ENCODE measurements at places on chromosomes 4 and X. TPM values are rescaled to one million over a fixed set of nuclear protein-coding genes. Genes with fewer than 3 reads are reported as not detected.

The CT45A5 gene
- polyA plus RNA-seq = not detected

The MAGEC2 gene
- polyA plus RNA-seq = not detected

The UFSP2 gene
- polyA plus RNA-seq = 46.5 TPM

The SYP gene
- 5.3 TPM for polyA plus RNA-seq

The SSX7 gene
- polyA plus RNA-seq = not detected

- H3K27me3 ChIP-seq = no peaks in the 10 kb centered on the region
- H3K27ac ChIP-seq = no peak overlapping the region
- no peak for DNase-seq
- no peaks in the 10 kb centered on the region for H3K4me1 ChIP-seq
Observed at GRCh38 chr4:16914208-16914607, 15.8 kb upstream of the LDB2 start.

DNA sequence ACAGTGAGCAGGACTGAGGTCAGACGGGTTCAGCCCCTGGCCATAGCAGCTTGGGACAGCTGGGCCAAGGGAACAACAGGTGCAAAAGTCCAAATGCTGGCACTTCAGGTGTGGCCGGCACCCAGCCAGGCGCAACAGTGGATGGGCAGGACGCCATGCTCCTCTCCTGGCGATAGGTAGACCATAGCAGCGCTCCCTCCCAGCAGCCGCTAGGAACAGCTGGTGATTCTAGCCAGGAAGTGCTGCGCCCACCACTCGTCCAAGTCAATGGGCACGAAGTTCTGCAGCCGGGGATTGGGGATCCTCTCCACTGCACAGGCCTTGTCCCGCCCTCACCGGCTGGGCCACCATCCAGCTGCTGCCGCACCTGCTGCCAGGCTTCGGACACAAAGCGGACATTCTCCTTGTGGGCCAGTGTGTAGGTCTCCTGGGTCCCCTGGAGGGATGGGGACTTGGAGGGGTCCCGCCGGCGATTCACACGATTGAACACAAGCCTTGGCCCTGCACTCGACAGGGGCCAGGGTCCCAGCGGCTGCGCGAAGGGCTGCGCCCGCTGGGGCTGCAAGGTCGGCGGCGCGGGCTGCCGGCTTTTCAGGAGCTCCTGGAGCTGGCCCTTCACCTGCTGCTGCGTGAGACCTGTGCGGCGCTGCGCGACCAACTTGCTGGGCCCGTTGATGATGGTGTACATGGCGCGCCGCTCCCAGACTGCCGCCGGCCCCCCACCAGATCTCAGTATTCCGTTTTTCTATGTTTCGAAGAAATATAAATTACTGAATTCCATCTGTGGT is 227.5 kb upstream of the STK26 start:
- H3K36me3 ChIP-seq = no peaks in the 10 kb centered on the region
- no peak overlapping the region for H3K4me3 ChIP-seq
- H3K4me1 ChIP-seq = no peaks in the 10 kb centered on the region
- no peak for DNase-seq
- H3K27me3 ChIP-seq = no peaks in the 10 kb centered on the region
- H3K27ac ChIP-seq = no peak overlapping the region

DNA sequence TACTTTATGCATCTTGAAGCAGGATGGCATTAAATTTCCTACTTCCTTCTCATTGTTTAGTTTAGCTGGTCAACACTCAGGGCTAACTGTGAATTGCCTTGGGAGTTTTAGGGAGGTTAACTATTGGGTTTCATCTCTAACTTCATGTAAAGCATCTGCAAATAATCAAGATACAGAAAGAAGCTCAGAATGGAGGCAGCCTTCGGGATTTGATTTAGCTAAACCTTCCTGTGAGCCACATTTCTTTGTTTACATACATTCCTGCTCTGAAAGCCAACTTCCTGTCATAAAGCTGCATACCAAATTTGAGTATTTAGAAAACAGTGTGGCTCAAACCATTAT is 131.7 kb upstream of the PCDH18 start:
- no peaks in the 10 kb centered on the region for H3K36me3 ChIP-seq
- no peak overlapping the region for H3K4me3 ChIP-seq
- peaks cover 5% of the 10 kb centered on the region for H3K4me1 ChIP-seq
- no peaks in the 10 kb centered on the region for H3K27me3 ChIP-seq
- no peak overlapping the region for H3K27ac ChIP-seq

DNA sequence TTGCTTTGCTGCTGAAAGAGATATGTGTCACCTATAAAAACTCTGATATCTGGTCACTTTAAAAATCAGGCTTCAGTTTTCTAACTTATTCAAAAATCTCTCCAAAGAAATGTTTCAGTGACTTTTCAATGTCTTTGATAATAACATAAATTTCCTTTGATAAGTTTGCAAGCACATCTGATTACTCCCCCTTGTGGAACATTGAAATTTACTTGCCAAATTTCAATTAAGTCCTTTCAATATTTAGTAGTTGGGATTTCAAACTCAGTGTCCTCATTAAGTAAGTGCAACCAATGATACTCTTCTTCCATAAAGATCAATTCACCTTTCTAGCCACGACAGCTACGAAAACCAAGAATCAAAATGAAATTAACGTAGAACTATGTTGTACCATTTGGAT is 151.3 kb upstream of the FAM47C start:
- no peak for DNase-seq
- no peaks in the 10 kb centered on the region for H3K27me3 ChIP-seq
- no peaks in the 10 kb centered on the region for H3K4me1 ChIP-seq
- no peak overlapping the region for H3K4me3 ChIP-seq
- no peaks in the 10 kb centered on the region for H3K36me3 ChIP-seq

GRCh38 chr4:3312362-3312761 is 19.5 kb downstream of the RGS12 start:
- no peaks in the 10 kb centered on the region for H3K36me3 ChIP-seq
- H3K27ac ChIP-seq = no peak overlapping the region

- H3K27ac ChIP-seq = no peak overlapping the region
- H3K27me3 ChIP-seq = no peaks in the 10 kb centered on the region
- no peak overlapping the region for H3K4me3 ChIP-seq
- H3K36me3 ChIP-seq = no peaks in the 10 kb centered on the region
- no peaks in the 10 kb centered on the region for H3K4me1 ChIP-seq
- no peak for DNase-seq
Observed at GRCh38 chr4:160284516-160284915, 1181.6 kb downstream of the RAPGEF2 start.

GRCh38 chr4:103915224-103915869 is 195.6 kb upstream of the TACR3 start:
- no peak overlapping the region for H3K27ac ChIP-seq
- H3K4me3 ChIP-seq = no peak overlapping the region
- H3K4me1 ChIP-seq = no peaks in the 10 kb centered on the region
- no peaks in the 10 kb centered on the region for H3K36me3 ChIP-seq

DNA sequence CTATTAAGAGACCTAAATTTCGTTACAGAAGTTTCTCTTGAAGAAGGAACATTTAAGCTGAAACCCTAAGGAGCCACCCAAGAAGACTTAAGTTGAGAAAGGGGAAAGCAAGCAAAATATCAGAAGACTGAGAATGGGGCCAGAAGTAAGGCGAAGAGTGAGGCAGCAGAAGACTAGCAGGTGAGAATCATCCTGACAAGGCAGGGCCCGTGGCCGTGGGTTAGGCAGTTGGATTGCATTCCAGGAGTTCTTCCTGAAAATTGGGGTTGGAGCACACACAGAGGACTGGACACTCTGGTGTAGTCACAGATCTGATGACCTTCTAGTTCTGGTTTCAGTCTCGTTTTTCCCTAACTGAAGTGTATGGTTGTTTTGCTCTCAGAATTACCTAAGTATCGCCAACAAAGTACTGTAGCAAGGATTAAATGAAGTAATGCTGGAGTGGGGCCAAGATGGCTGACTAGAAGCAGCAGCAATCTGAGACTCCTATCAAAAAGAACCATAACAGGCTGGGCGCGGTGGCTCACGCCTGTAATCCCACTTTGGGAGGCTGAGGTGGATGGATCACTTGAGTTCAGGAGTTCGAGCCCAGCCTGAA is 94.4 kb upstream of the GUCY1A1 start:
- H3K27me3 ChIP-seq = no peaks in the 10 kb centered on the region
- no peaks in the 10 kb centered on the region for H3K4me1 ChIP-seq
- no peaks in the 10 kb centered on the region for H3K36me3 ChIP-seq
- H3K27ac ChIP-seq = no peak overlapping the region

GRCh38 chrX:44344194-44344593 is 722 bp upstream of the EFHC2 start:
- H3K27ac ChIP-seq = no peak overlapping the region
- peak; percentile 72 for DNase-seq
- no peaks in the 10 kb centered on the region for H3K27me3 ChIP-seq
- H3K4me3 ChIP-seq = no peak overlapping the region
- no peaks in the 10 kb centered on the region for H3K4me1 ChIP-seq

DNA sequence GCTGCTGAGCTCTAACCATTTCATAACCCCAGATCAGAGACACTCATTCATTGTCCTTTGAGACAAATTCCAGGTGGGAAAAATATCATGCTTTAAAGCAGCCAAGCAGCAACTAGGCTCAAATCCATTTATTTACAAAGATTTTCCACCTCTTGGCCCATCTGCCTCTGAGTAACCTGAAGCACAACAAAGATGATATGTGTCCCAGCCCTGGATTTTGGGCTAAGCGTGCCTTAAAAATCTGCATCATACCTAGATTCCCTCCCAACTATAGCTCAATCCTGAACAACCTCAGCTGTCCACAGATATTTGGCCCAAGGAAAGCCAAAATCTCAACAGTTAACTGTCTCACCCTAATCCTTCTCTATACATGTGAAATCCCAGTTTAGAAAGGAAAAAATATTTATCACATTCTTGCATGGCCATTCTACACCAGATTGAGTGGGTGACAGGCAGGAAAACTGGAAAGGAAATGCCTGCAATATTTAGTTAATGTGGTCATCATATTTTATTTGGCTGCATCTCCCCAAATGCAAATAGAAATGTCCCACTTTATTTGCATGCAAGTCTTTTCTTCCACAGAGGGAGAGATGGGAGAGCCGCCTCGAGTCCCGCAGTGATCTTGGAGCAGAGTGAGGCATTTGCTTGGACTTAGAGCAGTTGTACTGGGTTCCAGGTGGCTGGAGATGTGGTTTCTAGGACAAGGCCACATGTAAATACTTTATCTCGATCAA is 146.4 kb upstream of the EOLA2 start:
- peaks cover 2% of the 10 kb centered on the region for H3K4me1 ChIP-seq
- H3K27me3 ChIP-seq = no peaks in the 10 kb centered on the region
- H3K4me3 ChIP-seq = no peak overlapping the region
- H3K27ac ChIP-seq = peak overlapping the region; percentile 97

- H3K4me3 ChIP-seq = no peak overlapping the region
- DNase-seq = no peak
Observed at GRCh38 chr4:48242511-48243195, 27.0 kb downstream of the TEC start.

DNA sequence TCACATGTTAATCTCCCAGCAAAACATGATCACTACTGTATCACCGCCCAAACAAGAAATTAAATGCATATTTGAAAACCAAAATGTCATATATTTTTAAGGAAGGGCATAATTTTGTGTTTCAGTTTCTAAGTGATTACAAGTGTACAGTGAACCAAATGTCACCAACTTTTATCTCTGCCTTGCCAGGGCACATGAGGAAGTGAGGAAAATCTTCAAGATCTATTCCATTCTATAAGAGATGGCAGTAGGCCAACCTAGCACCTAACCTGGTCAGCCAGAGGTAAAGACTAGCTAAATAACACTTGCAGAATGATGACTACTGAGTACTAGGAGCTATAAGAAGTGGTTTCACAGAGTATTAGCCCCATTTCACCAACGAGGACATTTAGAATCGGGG is 107.2 kb downstream of the ATP11C start:
- no peak for DNase-seq
- no peaks in the 10 kb centered on the region for H3K27me3 ChIP-seq
- H3K4me1 ChIP-seq = no peaks in the 10 kb centered on the region
- no peak overlapping the region for H3K4me3 ChIP-seq
- H3K36me3 ChIP-seq = no peaks in the 10 kb centered on the region

DNA sequence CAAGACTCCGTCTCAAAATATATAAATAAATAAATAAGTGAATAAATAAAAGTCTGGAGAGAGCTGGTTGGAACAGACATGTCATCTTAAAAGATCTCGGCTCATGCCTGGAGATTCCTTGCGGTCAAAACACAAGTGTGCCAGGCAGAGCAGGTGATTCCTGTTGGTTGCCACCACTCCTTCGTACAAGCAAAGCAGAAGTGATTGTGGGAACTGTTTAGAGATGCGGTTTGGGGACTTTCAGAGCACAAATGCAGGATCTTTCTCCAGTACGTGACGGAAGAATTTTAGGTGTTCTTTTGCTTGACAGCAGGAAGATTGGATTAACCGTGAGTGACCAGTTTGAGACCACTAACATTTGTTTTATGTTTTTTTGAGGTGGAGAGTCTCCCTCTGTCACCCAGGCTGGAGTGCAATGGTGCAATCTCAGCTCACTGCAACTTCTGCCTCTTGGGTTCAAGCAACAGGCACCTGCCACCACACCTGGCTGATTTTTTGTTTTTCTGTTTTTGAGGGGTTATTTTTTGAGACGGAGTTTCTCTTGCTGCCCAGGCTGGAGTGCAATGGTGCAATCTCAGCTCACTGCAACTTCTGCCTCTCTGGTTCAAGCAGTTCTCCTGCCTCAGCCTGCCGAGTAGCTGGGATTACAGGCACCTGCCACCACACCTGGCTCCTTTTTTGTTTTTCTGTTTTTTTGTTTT is 2.8 kb upstream of the CRLF2 start:
- no peaks in the 10 kb centered on the region for H3K4me1 ChIP-seq
- H3K36me3 ChIP-seq = no peaks in the 10 kb centered on the region
- H3K27ac ChIP-seq = no peak overlapping the region
- DNase-seq = no peak

- H3K27ac ChIP-seq = no peak overlapping the region
- H3K27me3 ChIP-seq = no peaks in the 10 kb centered on the region
- H3K36me3 ChIP-seq = no peaks in the 10 kb centered on the region
- DNase-seq = no peak
- no peaks in the 10 kb centered on the region for H3K4me1 ChIP-seq
Observed at GRCh38 chrX:111129921-111130320, 33.9 kb downstream of the PAK3 start.

- no peaks in the 10 kb centered on the region for H3K27me3 ChIP-seq
- H3K4me1 ChIP-seq = no peaks in the 10 kb centered on the region
- no peak overlapping the region for H3K27ac ChIP-seq
- H3K36me3 ChIP-seq = no peaks in the 10 kb centered on the region
Observed at GRCh38 chrX:48489892-48490291, 13.9 kb downstream of the FTSJ1 start.

DNA sequence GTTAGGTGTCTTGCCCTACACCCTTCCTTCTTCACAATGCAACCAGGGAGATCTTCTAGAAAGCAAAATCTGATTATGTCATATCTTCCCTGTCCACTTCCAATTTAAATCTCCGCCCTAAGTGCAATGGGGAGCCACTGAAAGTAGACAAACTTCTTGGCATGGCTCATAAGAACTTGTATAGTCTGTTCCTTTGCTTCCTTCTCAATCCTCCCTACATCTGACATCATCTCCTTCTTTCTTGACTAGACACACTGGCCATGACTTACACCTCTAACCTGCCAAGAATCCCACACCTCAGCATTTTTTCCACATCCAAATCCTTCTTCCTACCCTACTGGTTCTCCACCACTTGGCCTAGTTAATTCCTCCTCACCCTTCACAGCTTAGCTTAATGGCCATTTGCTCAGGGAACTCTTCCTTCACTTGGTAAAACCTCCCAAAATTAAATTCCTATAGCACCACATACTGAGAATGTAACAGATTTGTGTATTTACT is 55.1 kb downstream of the NCAPG start:
- no peak overlapping the region for H3K4me3 ChIP-seq
- DNase-seq = no peak
- H3K36me3 ChIP-seq = no peaks in the 10 kb centered on the region
- H3K4me1 ChIP-seq = no peaks in the 10 kb centered on the region
- no peaks in the 10 kb centered on the region for H3K27me3 ChIP-seq
- no peak overlapping the region for H3K27ac ChIP-seq

- no peak for DNase-seq
- no peak overlapping the region for H3K27ac ChIP-seq
- no peaks in the 10 kb centered on the region for H3K27me3 ChIP-seq
- no peaks in the 10 kb centered on the region for H3K36me3 ChIP-seq
Observed at GRCh38 chr4:23887989-23888388, 1.9 kb downstream of the PPARGC1A start.
